Colonic mucosa (tissue), 4 donors: ENCODE measurements at places on chromosomes 11 and 22. TPM values are rescaled to one million over a fixed set of nuclear protein-coding genes. Genes with fewer than 3 reads are reported as not detected.

Gene DRG1
- total RNA-seq, result 43.8 TPM

Gene BIK
- total RNA-seq, result 29.5 TPM

Gene RFPL2
- total RNA-seq, result not detected

Gene SULT4A1
- 0.82 TPM for total RNA-seq

Gene MGAT3
- 19.1 TPM for total RNA-seq

Gene SYT8
- total RNA-seq, result 3.5 TPM

Gene MMP13
- not detected for total RNA-seq

- H3K4me3 ChIP-seq, result no peak overlapping the region
- H3K27me3 ChIP-seq, result peaks cover 14% of the 10 kb centered on the region
- peaks cover 7% of the 10 kb centered on the region for H3K4me1 ChIP-seq
- H3K36me3 ChIP-seq, result no peaks in the 10 kb centered on the region
- no peak for DNase-seq
- H3K27ac ChIP-seq, result no peak overlapping the region
Observed at GRCh38 chr11:792873-793272, 3.0 kb upstream of the CEND1 start.

DNA sequence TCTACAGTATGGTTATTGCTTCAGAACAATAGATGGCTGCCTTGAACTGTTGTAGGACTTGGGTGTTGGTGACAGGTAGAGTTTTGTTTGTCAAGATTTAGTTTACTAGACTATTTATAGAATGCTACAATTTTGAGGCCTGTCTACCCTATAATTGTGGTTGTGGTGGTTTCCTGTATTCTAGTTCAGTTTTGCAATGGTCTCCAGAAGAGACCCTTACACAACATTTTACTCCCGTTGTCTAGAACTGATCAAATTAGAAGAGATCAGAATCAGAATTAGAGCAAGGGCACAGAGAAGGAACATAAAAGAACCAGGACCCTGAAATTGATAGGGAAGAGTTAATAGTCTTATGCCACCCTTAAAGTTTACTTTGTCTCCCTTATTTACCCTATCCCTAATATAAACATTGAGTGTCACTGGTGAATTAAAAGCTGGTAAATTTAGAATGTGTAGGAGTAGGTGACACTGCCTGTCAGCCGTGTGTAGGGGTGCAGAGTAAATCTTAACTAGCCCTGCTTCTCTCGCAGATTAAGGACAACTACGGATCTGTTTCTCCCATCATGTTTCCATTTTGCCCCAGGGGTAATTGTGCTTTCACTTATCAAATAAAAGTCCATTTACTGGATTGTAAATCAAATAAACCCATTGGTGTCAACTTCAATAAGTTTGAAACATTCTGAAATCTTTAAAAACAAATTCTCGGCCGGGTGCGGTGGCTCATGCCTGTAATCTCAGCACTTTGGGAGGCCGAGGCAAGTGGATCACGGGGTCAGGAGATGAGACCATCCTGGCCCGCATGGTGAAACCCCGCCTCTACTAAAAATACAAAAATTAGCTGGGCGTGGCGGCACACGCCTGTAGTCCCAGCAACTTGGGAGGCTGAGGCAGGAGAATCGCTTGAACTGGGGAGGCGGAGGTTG, 10.9 kb upstream of the PHLDB1 start:
- H3K27me3 ChIP-seq, result no peaks in the 10 kb centered on the region
- H3K36me3 ChIP-seq, result peaks cover 35% of the 10 kb centered on the region
- H3K4me3 ChIP-seq, result no peak overlapping the region
- H3K27ac ChIP-seq, result no peak overlapping the region

GRCh38 chr11:19828382-19829108, 115.9 kb downstream of the NAV2 start:
- no peaks in the 10 kb centered on the region for H3K4me1 ChIP-seq
- H3K27me3 ChIP-seq, result no peaks in the 10 kb centered on the region
- no peak for DNase-seq
- H3K27ac ChIP-seq, result no peak overlapping the region
- no peak overlapping the region for H3K4me3 ChIP-seq
- H3K36me3 ChIP-seq, result no peaks in the 10 kb centered on the region

DNA sequence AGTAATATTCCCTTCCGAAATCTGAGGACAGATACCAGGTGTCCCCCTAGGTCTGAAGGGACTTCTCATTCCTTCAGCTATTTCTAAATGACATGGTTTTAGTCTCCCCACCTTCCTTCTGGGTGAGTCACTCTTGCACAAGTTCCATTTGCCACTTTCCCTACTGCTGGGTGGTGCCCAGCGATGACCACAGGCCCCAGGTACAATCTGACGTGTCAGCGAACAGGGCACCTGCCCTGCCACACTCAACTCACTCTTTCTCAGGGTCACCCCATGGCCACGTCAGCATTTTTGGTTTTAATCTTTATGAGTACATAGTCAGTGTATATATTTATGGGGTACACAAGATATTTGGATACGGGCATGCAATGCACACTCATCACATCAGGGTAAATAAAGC, 17.2 kb downstream of the POU2AF1 start:
- no peak overlapping the region for H3K4me3 ChIP-seq
- DNase-seq, result no peak
- H3K27me3 ChIP-seq, result no peaks in the 10 kb centered on the region
- H3K4me1 ChIP-seq, result no peaks in the 10 kb centered on the region

DNA sequence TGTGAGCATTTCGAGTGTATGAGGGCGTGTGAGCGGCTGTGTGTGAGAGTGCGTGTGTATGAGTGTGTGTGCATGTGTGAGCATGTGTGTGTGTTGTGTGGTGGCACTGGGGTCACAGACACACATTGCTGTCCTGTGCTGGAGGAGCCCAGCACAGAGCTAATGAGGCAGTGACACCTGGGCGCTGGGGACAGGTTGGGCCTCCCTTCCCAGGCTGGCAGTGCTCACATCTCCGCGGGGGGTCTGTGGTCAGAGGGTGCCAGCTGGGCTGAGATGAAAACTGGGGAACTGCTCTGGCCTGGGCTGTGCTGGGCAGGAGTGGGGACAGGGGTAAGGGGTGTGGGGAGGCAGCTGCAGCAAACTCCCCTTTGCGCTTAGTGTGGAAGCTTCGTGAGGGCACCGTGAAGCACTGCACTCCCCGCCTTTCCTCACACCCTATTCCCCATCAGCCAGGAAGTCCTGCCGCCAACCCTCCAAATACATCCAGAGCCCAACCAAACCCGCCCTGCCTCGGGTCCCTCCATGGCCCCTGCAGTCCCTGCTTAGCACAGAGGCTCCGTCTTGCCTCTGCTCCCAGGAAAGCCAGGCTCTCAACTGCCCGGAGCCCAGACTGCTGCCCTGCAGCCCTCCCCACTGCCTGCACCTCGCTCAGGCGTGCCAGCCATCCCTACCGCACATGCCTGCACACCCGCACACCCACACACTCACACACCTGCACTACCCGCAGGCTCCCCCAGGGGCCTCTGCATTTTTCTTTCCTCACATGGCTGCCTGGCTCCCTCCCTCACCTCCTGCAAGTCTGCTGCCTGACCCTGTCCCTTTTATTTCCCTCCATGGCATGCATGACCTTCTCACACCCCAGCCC, 62.0 kb upstream of the THY1 start:
- no peak overlapping the region for H3K4me3 ChIP-seq
- no peaks in the 10 kb centered on the region for H3K27me3 ChIP-seq
- H3K27ac ChIP-seq, result no peak overlapping the region
- DNase-seq, result no peak
- H3K4me1 ChIP-seq, result no peaks in the 10 kb centered on the region
- no peaks in the 10 kb centered on the region for H3K36me3 ChIP-seq

GRCh38 chr22:27677905-27678458, 123.6 kb downstream of the MN1 start:
- no peaks in the 10 kb centered on the region for H3K36me3 ChIP-seq
- no peak overlapping the region for H3K27ac ChIP-seq
- no peaks in the 10 kb centered on the region for H3K4me1 ChIP-seq

DNA sequence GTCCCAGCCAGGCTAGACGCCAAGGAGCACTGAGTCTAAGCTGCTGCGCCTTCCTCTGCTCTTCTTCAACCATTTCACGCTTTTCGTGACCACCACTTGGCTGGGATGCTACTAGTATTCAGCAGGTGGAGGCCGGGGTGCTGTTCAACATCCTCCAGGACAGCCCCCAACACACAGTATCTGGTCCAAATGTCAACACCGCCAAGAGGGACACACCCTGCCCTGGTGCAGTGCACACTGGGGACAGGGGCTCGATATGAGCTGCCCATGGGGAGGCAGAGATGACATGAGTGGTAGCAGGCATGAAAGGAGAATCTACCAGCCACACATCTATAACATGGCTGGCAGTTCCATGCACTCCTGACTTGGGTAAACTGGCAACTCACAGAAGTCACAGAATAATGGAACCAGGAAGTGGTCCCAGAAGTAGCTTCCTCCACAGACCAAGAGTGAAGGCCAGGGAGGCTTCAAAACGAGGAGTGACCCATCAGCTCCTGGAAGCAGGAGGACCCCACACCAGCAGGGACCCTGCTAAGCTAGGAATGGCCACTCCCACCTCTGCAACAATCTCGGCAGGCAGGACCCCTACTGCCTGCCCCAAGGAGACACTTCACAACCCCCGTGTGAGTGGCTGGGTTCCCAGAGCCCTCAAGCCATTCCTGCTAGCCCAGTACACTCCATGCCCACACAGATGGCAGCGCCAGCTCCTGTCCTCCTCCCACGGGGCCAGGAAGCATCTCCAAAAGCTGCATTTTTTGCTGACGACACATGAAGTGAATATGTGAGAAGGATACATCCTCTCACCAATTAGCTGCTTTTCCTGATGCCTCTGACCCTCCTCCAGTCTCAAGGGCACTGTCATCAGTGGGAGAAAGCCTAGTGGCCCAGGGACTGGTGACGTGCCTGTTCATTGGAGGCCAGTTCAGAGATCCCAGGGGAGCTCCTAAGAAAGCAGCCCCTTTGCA, 78.8 kb downstream of the DGCR2 start:
- no peak overlapping the region for H3K4me3 ChIP-seq
- no peaks in the 10 kb centered on the region for H3K4me1 ChIP-seq
- no peak overlapping the region for H3K27ac ChIP-seq
- peaks cover 21% of the 10 kb centered on the region for H3K36me3 ChIP-seq

DNA sequence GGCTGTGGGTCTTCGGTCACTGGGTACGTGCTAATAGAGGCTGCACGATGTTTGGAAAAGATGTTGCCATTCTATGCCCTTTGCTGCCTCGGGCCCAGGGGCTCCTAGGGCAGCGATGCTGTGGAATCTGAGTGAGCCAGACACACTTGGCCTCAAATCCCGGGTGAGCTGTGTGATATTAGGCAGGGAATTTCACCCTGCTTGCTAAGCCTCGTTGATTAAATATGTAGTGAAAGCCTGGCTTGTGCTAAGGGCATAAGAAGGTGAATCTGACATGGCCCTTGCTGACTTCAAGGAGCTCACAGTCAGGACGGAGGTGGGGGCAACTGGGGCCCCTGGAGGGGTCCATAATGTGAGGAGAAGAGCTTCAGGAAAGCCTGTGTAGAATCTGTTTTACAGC, 5.4 kb upstream of the HMOX1 start:
- H3K36me3 ChIP-seq, result no peaks in the 10 kb centered on the region
- no peaks in the 10 kb centered on the region for H3K27me3 ChIP-seq
- H3K4me3 ChIP-seq, result no peak overlapping the region
- no peak overlapping the region for H3K27ac ChIP-seq

DNA sequence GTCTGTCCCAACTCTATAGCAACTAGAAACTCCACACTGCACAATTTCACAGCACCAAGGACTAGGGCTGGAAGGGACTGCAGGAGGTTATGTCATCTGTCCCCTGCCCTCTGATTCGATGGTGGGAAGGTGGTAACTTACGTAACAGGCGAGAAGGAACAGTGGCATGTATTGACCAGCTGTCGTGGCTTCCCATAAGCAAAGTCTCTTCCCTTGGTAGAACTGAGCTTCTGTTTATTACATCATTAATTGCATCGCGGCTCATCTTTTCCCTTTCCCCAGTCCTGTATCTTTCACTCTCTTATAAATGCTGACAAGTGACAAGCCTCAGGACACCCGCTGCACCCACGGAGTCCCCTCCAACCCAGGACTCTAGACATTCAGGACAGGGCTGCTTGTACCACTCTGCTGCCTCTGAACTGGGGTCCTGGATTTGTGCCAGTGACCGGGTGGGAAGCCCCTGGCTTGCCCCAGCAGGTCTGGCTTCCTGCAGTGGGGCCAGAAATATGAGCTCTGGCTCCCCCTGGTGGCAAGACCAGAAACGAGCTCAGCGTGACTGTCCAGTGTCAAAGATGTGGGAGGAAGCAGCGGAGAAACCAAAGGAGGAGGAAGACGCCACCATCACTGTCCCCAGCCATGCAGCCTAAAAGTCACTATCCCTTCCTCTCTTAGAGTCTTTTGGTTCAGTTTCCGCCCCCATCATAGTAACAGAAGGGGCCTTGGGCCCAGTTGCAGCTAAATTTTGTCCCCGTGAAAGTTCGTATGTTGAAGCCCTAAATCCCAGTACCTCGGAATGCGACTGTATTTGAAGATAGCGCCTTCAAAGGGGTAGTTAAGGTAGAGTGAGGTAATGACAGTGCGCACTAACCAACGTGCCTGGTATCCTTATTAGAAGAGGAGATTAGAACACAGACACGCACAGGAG, 84.5 kb downstream of the ISX start:
- H3K36me3 ChIP-seq, result no peaks in the 10 kb centered on the region
- H3K27me3 ChIP-seq, result no peaks in the 10 kb centered on the region
- no peak overlapping the region for H3K27ac ChIP-seq
- H3K4me1 ChIP-seq, result no peaks in the 10 kb centered on the region

DNA sequence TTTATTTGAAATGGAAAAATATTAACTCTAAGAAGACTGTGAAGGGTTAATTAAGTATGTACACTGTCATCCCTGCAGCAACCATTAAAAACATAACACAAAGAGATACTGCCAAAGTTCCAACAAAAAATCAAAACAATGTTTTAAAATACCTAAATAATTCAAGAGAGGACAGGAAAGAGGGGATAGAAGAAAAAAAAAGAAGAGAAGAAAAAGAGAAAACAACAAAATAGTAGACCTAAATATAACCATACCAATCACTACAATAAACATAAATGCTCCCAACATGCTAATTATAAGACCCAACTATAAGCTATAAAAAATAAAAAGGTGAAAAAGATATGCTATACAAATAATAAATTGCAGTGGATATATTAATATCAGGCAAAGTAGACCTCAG, 20.1 kb downstream of the GNB1L start:
- no peak for DNase-seq
- no peaks in the 10 kb centered on the region for H3K36me3 ChIP-seq
- H3K27ac ChIP-seq, result no peak overlapping the region
- H3K4me1 ChIP-seq, result no peaks in the 10 kb centered on the region

- no peaks in the 10 kb centered on the region for H3K27me3 ChIP-seq
- no peak overlapping the region for H3K4me3 ChIP-seq
- no peak for DNase-seq
Observed at GRCh38 chr11:96178049-96178886, 164.7 kb downstream of the MAML2 start.

DNA sequence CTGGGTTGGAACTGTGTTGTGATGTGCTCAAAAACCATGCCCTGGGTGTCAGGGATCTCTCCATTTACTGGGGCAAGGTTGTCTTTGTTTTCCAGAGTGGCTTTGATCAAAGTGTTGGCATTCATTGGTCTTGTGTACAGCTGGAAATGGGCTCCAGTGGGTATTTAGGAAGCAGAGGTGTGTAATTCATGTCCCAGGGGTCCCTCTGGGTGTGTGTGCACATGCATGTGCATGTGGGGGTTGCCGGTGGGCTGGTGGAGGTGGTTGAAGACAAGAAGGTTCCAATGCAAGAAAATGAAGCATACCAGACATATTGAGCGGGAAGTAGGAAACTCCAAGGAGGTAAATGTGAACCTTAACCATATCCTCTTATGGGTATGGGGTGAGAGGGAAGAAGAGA, 121.7 kb downstream of the ME3 start:
- peaks cover 15% of the 10 kb centered on the region for H3K4me1 ChIP-seq
- H3K27me3 ChIP-seq, result no peaks in the 10 kb centered on the region
- H3K4me3 ChIP-seq, result no peak overlapping the region
- no peak for DNase-seq
- peak overlapping the region; percentile 72 for H3K27ac ChIP-seq
- H3K36me3 ChIP-seq, result no peaks in the 10 kb centered on the region
